ENCODE measurements at places on chromosomes 2 and 18.

- no peak for DNase-seq
These were observed 139.8 kb upstream of the DLX2 start for GRCh38 chr2:172242471-172242870.

DNA sequence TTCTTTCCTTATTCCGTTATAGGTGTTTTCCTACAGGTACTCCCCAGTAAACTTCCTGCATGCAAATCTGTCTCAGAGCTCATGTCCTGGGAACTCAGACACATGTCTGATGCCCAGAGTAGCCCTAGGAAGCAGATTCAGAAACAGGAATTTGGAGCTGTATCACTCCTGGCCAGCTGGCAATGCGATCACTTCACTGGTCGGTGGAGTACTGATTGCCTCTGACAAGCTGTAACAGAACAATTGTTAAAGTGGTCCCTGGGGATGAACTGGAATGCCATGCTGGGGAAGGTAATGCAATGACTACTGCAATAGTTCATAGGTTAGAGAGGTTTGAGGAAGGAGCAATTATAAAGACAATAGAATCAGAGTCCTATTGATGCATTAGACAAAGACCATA is 131.6 kb upstream of the DOCK10 start:
- no peak for DNase-seq

DNA sequence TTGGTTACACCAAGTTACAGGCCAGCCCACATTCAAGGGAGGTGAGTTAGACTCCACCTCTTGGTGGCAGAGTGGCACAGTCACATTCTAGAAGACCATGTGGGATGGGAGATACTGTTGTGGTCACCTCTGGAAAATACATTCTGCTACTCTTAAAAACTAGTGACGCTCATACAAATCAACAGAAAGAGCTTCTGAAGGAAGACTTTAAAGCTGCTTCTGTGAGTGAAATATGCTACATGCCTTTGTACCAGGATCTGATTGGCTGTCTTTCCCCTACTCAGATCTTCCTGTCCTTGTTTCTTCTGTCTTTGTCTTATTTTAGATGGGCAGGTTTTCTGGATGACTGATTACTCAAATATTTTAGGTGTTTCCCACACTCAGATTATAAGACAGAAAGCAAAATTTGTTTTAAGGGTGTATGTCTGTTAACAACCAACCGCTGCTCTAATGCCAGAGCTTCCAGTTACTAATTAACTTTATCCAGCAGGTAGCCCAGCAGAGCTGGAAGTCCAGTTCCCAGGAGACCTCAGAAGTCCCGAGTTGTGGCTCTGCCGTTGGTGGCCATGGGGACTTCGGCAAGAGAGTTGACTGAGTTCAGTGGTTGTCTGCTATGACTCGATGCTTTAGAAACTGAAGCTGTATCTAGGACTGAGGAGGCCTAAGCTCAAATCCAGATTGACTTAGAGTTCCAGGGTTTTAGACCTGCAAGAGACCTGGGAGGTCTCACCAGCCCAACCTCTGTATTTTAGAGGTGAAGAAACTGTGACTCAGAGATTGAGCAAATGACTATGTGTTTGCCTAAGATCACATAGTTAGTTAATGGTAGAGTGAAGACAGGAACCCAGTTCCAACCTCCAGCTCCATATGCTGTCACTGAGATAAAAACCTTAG is 7.4 kb downstream of the IL1R2 start:
- DNase-seq = no peak

- DNase-seq = peak; percentile 88
These were observed at the start of gene TRAPPC12 for GRCh38 chr2:3379647-3380534. Gene TRAPPC12 (plus strand): TSS chr2:3379694. CDS start chr2:3387624, 7,930 bp downstream.

DNA sequence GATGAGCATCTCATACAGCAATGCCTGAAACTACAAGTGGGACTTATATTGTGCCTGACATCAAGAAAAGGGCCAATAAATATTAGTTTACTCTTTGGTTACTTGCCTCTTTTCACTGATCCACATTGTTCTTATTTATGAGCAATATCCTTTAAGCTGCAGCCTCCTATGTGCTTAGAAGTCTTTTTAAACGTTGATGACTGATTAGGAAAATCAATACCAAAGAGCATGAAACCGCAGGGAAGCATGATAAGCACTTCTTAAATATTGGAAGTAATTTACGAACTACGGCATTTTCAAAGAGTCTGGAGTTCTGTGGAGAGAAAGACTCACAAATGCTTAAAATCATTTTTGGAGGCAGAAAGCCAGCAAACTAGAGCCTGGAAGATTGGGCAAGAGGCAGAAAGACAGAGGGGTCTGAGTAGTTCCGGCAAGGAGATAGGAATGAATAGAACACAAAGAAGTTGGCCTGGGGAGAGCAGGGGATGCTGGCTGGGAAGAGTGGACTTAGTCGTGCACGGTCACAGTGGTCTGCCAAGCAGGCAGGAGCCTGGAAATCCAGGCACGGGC is 122.6 kb upstream of the NOSTRIN start:
- no peak for DNase-seq

- no peak for DNase-seq
These were observed 42.6 kb downstream of the RTP5 start for GRCh38 chr2:241912021-241912555.

- DNase-seq = no peak
These were observed 138.8 kb upstream of the SATB2 start for GRCh38 chr2:199596549-199596948.

- DNase-seq = no peak
These were observed 648.5 kb downstream of the IRS1 start for GRCh38 chr2:226151157-226151556.

- peak; percentile 47 for DNase-seq
These were observed 62.9 kb downstream of the AFTPH start for GRCh38 chr2:64586883-64587481.

- DNase-seq = no peak
These were observed 146.1 kb downstream of the MTX2 start for GRCh38 chr2:176415174-176415895.

DNA sequence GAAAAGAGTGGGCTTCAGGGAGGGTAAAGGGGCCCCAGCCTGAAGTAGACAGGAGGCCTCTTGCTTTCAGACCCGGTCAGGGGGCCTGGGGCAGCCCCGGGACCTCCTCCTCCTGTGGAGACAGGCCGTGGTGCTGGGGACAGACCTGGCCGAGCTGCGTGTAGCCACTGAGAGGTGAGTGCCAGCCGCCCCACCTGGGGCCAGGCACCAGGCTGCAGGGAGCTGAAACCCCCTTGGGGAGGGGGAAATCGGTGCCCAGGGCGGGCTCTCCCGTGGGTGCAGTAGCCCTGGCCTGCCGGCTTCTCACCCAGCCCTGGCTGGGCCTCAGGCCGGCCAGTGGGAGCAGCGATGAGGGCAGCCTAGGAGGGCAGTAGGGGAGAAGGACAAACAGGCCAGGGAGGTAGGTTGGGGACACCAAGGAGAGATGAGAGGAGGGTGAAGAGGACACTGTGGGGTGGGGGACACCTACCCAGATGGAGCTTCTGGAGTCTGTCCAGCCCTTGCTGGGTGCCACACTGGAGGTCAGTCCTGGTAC is 24.0 kb downstream of the CROCC2 start:
- DNase-seq = no peak

GRCh38 chr2:229463841-229464346 is 192.8 kb upstream of the PID1 start:
- DNase-seq = no peak

DNA sequence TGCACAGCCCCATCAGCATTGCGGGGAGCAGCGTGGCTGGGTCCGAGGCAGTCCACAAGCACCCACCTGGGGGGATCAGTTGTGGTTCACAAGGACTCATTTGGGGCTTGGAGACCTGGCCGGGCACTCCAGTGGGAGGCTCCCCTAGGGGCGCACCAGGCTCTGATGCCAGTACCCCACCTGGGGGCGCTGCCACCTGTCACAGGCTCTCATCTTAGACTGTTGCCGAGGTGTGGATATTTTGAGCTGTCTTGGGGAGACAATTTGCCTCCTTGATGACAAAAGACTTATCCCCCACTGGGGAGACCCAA is 3.0 kb downstream of the ADRA2B start:
- DNase-seq = no peak

GRCh38 chr2:44126106-44126797 is 42.4 kb upstream of the PPM1B start:
- no peak for DNase-seq

DNA sequence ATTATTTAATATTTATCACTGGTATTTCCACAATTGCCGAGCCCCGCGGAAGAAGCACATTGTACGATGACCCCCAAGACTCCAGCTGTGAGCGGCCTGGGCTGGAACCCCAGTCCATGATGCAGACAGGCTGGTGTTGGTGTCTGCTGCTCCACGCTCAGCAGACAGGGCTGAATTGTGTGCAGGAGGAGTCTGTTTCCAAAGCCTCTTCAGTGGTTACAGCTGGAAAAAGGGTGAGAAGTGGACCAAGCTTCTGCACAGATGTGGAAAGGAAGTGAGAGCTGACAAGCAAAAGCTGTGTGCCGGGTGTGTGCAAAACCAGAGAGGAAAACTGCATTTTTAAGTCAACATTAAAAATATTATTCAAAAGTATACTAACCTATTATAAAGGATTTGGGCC is 500.4 kb downstream of the GALR1 start:
- no peak for DNase-seq

DNA sequence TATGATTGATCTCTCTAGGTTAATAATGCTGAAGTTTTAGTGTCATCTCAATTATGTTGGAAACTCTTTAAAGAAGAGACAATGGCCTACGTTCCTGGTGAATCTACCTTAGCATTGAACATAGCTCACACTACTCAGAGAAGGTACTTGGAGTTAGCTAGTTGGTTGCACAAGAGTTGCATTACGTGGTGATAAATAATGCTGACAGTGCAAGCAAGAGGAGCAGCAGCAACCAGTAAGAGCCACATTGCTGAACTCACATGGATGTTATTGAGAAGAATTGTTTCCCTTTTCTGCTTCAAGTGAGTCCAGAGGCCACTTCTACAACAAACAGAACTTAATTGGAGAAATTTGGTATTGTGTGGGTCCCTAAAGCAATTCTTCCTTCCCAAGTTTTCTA is 737.1 kb downstream of the TDRD15 start:
- no peak for DNase-seq

DNA sequence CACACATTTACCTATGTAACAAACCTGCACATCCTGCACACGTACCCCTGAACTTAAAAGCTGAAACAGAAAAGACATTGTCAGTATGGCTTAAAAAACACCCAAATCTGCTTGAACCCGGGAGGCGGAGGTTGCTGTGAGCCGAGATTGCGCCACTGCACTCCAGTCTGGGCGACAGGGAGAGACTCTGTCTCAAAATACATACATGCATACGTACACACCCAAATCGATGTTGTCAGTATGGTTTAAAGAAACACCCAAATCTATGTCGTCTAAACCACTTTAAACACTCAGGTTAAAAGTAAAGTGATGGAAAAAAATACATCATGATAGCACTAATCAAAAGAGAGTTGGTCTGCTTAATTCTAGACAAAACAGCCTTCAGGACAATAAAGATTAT is 257.5 kb downstream of the RPRM start:
- DNase-seq = no peak

DNA sequence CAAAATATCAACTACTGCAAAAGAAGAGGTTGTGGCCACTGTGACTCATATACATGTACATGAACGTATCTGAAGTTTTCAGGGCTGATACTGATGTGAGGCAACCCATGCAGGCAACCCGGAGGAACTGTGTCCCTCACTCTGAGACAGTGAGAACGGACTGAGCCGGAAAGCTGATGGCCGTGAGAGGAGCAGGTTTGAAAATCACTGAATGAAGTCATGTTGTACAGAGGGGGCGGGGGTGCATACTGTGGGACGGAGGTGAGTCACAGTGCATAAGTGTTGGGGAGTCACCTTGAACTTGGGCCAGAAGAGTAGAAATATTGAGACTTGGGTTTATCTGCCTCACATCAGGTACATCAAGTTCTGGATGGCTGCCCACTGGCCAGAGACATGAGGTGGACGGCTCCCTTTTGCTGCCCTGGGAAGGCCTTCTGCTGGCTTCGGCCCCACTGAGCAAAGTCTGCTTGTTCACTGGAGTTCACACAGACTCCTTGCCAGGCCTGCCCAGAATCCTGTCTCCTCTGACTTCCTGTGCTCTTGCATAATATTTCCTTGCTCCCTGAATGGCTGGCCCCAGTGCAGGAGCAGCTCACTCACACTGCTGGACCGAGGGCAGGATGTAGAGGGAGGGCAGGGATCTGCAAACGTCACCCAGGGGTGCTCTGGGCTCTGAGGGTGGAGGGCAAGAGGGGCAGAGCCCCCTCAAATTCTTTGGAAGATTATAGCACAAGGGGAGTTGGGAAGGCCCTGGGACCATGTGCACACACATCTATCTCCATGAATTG is 18.1 kb downstream of the EPAS1 start:
- no peak for DNase-seq

DNA sequence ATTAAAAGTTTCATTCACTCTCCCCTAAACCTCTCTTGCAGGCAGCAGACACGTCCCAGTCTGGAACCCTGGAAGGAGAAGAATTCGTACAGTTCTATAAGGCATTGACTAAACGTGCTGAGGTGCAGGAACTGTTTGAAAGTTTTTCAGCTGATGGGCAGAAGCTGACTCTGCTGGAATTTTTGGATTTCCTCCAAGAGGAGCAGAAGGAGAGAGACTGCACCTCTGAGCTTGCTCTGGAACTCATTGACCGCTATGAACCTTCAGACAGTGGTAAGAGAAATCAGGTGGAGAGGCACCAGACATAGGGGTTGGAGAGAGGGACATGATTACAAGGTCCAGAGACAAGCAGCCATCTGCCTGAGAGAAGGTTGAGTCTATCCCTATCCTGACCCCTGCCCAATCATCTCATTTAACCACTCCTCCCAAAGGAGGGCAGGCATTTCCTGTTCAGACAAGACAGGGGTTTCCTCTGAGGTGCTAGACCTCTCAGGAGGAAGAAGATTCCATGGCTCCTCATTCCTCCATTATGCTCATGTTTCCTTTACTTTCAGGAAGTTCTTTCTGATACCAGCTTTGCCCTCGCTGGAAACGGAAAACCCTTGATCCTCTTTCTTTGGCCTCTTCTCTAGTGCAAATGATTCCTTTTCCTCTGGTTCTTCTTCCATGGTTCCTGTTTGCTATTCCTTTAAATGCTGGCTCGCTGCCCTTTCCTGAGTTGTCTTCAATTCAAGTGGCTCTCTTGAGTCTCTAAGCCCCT is 15.1 kb downstream of the PLCD4 start:
- no peak for DNase-seq

DNA sequence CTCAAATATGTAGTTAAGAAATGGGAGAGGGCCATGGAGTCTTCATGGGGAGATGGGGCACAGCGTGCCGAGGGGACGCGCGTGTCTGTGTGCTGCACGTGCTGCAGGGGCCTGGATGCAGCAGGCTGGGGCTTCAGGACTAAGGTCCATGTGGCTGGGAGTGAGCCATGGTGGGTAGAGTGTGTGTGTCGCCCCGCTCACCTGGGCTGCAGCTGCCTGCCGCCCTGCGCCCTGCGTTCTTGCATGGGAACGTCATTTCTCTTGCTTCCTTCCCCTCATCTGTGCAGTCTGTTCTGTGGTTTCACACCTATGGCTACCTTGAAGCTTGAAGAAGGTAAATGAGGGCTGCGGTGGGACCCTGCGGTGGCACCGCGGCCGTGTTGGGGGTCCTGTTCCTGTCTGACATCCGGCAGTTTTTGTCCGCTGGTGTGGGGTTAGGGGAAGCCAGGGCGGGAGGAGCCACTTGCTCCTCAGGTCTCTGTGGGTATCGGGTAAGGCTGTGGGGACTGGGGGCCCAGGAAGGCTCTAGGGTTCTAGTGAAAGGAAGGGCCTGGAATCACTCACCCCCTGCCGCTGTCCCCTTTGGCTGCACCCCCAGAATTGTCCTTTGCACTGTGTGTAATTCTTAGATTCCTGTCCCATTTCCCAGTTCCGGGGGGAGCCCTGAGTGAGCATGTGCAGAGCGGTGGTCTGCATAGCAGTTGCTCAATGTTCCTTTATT is 54.1 kb upstream of the HS6ST1 start:
- DNase-seq = no peak

All from stimulated activated naive CD4-positive, alpha-beta T cell (primary cell).